SJSA1 (cell line): ENCODE measurements at places on chromosomes 7 and 10. TPM values are rescaled to one million over a fixed set of nuclear protein-coding genes. Genes with fewer than 3 reads are reported as not detected.

The MYH16 gene
- 0.41 TPM in 1 of 2 replicates, not detected in the other for total RNA-seq

GRCh38 chr7:84337429-84337828 lies 142.8 kb upstream of the SEMA3A start:
- DNase-seq, result no peak

GRCh38 chr7:26376175-26376917 lies 84.7 kb downstream of the SNX10 start:
- no peak for DNase-seq

- DNase-seq, result no peak
These were observed 205.6 kb downstream of the MDFIC start for GRCh38 chr7:115127399-115128021.

DNA sequence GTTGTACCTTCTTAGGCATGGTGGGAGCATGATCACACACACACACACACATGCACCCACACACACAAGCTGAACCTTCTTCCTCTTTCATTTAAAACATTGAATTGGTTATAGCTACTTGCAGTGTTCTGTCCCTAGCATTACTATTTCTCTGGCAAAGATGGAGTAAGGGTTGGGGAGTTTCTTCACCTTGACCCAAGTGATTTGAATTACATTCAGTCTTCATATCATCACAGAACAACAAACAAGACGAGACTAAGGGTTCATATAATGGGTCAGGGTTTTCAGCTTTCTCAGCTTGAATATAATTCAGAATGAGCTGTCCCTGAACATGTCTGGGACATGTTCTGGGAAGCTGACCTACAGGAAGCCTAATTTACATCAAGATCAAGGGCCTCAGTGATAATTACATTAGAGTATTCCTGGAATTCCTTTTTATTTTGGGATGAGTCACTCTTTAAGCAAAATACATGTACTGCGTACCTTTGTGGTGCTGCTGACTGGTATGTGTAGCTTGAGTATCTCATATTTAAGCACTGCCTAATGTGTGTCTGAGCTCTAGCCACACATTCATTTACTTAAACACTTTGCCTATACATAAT lies 213.5 kb upstream of the TMEM229A start:
- peak; percentile 29 for DNase-seq

GRCh38 chr7:49434846-49435245 lies 338.6 kb upstream of the VWC2 start:
- DNase-seq, result no peak

GRCh38 chr10:69842882-69843281 lies 41.2 kb downstream of the COL13A1 start:
- no peak for DNase-seq
